AG08396 (cell line): ENCODE measurements at places on chromosomes 3 and 15.

DNA sequence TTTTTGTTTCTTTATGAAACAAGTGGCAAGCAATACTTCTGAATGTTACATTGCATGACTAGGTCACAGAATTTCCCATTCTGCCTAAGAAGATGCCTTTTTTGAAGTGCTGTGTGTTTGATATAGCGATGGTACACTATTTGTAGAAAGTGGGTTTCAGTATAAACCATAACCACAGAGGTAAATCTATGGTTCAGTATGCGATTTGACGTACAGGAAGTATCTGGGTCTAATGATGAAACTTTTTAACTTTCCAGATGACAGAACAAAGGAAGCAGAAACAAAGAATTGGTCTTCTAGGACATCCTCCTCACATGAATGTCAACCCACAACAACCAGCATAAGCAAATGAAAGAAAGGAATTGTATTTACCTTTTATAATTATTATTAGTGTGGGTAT is 133.4 kb upstream of the BHLHE40 start:
- no peak for DNase-seq

DNA sequence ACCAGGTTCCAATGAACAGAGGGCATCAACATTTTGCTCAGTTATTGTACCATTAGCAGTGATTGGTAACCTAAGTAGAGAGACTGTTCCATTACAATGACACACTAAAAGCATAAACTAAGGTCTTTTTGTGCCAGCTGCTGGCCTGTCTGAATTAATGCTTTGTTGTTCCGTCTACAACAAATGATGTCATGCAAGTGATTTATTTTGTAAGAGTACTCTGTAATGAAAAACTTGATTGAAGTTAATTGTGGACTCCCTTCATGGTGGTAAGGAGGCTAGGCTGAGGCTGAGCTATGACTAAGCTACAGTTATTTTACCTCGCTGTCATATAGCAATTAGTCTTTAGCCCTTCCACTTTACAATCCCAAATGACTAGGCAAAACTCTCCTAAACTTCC is 23.2 kb downstream of the RCN2 start:
- DNase-seq: no peak

- DNase-seq: no peak
Observed at GRCh38 chr3:18725668-18726407, 300.7 kb upstream of the SATB1 start.

- DNase-seq: no peak
Observed at GRCh38 chr3:113147681-113148261, 63.6 kb upstream of the BOC start.

DNA sequence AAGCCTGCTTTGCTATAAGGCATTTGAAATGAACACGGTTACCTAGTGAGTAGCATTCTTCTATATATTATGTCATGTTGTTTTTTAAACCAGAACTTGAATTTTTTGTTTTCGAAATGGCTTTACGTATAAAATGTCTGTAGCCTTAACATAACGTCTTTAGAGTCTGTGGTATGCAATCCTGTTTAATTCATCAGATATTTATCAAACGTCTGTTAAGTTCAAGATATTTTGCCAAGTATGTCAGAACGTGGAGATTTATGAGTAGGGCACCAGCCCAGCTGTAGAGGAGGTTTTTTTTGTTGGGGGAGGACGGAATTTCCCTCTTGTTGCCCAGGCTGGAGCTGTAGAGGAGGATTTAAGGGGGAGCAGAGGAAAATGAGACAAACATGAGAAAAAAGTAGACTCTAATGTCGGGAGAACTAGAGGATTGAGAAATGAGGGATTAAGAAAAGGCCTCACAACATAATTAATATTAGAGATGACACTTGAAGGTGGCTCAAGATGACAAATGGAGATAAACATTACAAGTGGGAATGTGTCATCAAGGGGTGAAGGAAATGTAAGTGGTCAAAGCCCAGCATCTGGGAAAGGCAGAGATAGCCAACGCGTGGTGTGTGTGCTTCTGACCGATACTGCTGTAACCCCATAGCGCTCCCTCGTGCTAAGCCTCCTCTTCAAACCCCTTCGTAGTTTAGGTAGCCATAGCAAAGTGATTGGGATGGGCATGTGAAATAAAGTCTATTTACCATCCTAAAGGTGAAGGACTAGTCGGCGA is 154.0 kb upstream of the GOLGA6L4 start:
- DNase-seq: no peak

DNA sequence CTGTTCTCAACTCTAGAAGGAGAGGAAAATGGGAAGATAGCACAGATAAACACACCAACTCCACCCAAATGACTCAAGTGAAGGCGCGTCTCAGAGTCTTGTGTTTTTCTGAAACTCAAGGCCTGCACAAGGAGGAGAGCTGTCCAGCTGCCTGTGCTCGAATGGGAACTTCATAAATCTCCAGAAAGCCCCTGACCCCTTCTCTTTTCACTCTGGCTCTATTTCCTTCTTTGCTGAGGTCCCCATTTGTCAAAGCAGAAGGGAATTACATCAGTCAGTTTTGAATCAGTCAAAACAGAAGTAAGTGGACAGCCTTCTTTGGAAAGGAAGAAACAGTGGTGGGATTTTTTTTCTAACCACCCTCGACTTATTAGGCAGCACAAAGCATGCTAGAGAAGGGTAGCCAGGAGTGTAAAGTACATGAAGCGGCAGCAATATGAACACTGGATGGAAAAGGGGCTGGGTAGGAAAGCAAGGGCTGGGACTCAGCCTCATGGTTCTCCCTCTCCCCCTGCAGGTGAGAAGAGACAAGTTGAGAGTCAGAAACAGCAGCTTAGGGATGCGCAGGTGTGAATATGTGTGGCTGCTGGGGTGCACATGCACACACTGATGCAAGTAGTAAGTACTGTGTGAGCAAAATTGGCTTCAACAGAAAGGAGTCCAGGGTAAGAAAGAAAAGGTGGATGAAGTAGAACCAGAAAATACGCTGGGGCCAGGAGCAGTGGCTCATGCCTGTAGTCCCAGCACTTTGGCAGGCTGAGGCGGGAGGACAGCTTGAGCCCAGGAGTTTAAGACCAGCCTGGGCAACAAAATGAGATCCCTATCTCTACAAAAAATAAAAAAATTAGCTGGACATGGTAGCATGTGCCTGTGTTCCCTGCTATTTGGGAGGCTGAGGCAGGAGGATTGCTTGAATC is 36.6 kb upstream of the MAGEF1 start:
- no peak for DNase-seq

- no peak for DNase-seq
Observed at GRCh38 chr15:20356911-20357480, 184.6 kb downstream of the GOLGA6L6 start.

- peak; percentile 66 for DNase-seq
Observed at GRCh38 chr3:63624941-63625560, 27.4 kb upstream of the SNTN start.

DNA sequence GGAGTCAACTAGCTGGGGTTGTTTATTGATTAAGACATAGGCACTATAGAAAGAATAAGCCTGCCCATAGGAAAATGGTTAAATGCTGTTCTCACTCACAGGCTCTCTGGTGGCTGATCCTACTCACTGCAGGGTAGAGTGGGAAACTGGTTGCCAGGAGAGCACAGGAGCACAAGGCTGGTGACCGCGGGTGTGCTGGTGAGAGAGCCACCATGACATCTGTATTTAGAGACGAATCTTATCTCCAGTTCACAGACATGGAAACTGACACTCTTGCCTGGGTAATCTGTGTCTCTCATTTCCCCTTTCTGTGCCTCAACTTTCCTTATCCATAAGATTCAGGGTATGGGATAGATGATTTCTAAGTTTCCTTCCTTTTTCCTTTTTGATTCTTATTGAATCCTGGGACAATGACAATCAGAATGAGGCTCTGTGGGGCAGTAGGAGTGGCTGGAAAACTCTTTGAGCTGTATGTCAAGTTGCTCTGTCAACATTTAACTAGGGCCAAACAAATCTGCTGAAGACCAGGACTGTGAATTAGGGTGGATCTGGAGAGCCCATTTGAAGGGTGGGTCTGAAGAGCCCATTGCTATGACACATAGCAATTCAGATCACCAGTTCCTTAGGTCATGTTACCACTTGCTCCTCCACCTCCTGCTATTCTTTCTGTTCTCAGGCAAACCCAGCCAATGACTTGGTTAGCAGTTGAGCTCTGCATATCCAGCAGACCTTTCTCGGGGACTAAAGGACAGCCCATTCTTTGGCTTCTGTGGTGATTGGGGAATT is 286.1 kb upstream of the TBL1XR1 start:
- no peak for DNase-seq

DNA sequence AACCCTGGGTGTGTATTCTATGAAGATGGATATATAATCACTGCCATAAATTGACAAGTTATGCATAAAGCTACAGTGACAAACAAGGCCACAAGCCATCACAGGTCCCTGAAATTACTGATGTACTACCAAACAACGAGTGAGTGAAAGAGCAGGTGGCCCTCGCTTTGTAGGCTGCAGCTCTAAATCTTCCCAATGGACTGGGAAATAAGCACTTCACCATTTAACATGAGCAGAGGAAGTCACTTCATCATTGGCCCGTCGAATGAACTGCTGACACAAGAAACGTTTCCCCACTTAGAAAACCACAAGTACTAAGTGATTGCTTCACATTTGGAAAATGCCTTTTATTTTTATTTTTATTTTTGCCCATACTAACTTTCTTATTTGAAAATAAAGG is 218.0 kb downstream of the ZNF385D start:
- no peak for DNase-seq

- DNase-seq: no peak
Observed at GRCh38 chr15:89783111-89783860, 7.2 kb downstream of the MESP2 start.

- DNase-seq: no peak
Observed at GRCh38 chr3:54936561-54936960, 8.7 kb upstream of the LRTM1 start.

DNA sequence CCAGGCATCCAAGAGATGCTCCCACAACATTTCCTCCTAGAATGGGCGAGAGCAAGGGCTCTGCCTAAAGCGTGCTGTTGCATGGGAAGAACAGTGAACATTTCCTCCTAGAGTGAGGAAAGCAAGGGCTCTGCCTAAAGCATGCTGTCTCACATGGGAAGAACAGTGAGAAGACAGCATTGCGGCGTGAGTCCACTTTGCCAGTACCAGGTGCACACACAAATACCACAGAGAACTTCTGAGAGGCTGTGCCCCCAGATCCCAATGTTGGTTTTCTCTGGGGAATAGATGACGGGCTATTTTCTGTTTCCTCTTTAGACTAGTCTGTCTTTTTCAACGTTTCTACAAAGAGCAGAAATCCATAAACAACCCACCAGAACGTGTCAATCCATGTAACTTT is 142.9 kb downstream of the LRRK1 start:
- no peak for DNase-seq

DNA sequence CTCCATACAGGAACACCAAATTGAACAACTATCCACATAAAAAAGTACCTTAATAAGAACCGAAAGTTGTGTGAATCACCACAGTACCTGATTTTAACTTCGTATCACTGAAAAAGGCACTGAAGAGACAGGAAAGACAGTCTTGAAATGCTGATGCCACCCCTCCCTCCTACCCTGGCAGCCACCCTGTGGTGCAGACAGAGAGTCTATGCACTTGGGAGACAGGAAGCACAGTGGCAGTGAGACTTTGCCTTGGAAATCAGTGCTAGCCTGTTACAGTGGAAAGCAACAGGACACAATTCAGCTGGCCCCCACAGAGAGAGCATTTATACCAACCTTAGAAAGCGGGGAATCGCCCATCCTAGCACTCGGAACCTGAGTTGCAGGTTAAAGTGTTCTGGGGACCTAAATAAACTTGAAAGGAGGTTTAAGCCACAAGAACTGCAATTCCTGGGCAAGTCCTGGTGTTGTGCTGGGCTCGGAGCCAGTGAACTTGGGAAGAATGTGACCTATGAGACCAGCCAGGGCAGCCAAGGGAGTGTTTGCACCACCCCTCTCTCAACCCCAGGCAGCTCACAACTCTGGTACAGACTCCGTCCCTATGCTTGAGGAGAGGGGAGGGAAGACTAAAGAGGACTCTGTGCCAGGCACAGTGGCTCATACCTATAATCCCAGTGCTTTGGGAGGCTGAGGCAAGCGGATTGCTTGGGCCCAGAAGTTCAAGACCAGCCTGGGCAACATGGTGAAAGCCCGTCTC is 240.1 kb downstream of the ISL2 start:
- peak; percentile 28 for DNase-seq

DNA sequence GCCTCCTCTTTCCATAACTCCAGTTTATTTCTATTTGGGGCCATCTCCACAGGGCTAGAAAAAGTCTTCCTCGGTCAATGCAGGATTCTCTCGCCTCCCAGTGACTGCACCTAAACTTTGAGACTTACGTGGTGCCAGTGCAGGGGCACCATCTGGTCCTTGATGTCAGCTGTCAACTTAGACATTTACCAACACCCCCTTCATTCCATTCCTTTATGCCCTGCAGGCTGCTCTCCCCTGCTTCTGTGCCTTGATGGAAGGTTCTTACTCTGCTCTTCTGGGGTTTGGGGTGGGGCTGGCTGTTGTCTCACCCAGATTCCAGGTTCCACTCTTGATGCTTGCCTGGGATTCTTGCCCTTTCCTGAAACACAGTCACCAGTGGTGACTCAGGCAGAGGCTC is 101.8 kb downstream of the ST8SIA2 start:
- no peak for DNase-seq

DNA sequence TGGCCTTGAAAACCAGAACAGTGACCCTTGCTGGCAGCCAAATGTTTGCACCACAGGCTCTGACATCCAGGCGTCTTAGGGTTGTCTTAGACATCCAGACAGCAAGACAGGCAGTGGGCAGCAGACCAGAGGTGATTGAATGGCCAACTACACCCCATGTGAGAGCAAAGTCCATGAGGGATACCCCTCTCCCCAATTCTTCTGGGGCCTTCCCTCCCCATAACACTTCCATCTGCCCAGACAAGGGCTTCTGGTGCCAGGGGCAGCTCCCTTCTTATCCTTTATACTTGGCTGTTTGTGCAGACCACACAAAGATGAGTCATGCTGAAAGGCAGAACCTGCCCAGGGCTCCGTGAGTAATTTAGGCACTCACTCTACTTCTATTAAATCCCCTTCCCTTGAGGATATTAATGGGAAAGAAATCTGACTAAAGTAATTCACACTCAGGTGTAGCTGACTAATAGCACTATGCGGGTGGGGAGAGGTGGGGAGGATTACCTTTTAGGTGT is 257.9 kb downstream of the UACA start:
- DNase-seq: peak; percentile 80

DNA sequence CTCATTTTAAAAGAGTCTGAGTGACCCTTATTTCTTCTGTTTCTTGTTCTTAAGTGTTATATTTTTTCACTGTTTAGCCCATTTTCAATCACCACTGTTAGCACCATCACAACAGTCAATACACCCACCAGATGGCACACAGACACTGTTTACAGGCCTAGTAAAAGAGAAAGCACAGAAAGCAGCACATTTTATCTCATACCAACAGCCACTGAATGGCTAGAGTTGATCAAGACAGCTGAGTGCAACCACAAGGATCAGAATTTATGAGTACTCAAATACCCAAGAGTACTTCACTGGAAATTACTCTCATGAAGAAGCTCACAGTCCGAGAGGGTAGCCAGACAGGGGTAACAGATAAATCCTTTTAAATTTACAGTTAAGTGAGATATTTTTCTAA is 127.0 kb downstream of the TFDP2 start:
- DNase-seq: no peak

DNA sequence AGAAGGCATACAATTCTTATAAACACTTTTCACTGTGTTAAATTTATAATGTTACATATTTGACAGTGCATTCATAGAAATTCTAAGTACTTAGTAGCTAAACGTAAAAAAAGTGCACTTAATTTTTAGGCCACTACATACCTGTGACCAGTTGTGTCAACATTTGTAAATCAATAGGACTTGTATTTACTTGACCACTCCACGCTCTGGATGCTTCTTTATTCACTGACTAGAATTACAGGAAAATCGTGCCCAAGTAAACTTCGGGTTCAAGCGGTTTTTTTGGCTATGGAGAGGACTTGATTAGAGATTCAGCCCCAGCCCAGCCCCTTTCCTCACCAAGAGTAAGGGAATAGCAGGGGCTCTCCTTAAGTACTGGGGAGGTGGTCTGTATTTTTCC is 21.8 kb downstream of the WDR53 start:
- no peak for DNase-seq
